ENCODE measurements at places on chromosomes 2 and 18.

- no peak for DNase-seq
Measured at GRCh38 chr18:10739152-10739551, 213.3 kb downstream of the NAPG start.

DNA sequence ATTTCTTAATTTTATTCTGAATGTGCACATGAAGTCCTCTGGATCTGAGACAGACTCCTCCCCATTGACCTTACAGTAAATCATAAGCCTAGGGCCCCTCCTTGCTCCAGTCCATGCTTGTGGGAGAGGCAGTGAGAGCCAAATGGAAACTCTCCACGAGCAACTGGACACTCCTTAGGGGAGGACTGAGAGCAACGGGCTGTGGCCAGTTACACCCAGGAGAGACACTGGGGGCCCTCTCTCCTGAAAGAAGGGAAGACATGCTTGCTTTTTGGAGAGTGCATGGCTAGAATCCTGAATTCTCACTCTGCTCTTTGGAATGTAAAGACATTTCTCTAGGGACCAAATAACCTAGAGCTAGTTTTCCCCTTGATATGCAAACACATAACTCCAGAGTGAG lies 49.0 kb upstream of the BIN1 start:
- no peak for DNase-seq

GRCh38 chr2:190794790-190795189 lies 85.8 kb upstream of the GLS start:
- DNase-seq: no peak

GRCh38 chr2:97660044-97660774 lies 3.6 kb downstream of the ACTR1B start:
- DNase-seq: no peak

- DNase-seq: no peak
Measured at GRCh38 chr18:11072632-11073031, 76.7 kb downstream of the PIEZO2 start.

- no peak for DNase-seq
Measured at GRCh38 chr2:25230198-25230947, 62.0 kb upstream of the POMC start.

GRCh38 chr18:28863396-28863795 lies 686.5 kb upstream of the CDH2 start:
- DNase-seq: no peak

GRCh38 chr2:222652491-222653255 lies 3.2 kb downstream of the FARSB start:
- DNase-seq: no peak

- no peak for DNase-seq
Measured at GRCh38 chr2:18597618-18598017, 8.2 kb upstream of the NT5C1B start.

DNA sequence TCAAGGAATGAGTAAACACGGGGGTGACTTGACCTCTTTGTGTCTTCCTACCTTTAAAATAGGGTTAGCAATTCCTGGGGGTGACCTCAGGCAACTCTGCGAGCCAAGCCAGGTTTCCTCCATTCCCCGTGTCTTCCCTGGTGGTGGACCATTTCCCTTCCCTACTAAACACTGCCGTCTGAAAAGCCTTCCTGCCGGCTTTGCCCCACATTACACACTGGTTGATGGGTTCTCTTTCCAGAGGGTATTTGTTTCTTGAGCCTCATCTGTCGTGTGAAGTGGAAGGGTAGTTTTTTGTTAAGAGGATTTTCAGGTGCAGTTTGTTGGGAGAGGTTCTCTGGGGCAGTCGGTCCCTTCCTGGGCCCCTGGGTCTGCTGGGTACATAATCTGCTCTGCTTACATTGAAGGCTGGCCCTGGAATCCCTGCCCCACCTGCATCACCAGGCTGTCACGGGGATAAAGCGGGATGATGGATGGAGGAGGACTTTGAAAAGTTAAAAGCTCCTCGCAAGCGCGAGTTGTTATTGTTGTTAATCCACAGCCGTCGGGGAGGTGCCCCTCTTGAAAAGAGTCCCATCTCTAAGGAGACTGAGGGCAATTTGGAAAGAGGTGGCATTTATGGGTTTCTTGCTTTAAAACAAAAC lies 175.4 kb upstream of the SPRED2 start:
- DNase-seq: no peak

GRCh38 chr18:23037646-23038045 lies 97.6 kb upstream of the CABLES1 start:
- no peak for DNase-seq

DNA sequence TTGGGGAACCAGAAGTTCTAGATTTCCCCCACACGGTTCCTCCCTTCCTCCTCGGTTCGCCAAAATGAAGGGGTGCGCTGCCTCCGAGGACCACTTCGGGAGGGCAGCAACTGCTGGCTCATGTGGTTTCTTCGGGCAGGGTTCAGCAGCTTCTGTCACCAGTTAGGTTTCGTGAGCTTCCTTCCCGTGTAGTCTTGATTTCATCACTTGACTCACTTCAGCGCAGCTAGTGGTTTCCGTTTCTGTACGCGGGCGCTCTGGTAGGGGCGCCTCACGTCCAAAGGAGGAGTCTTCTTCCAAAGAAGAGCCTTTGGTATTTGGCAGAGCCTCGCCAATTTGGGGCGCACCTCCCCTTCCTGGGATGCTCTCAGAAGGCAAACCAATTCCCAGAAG lies 485 bp upstream of the GALNT3 start:
- DNase-seq: no peak

- DNase-seq: no peak
Measured at GRCh38 chr2:33130054-33130447, 183.3 kb downstream of the LTBP1 start.

DNA sequence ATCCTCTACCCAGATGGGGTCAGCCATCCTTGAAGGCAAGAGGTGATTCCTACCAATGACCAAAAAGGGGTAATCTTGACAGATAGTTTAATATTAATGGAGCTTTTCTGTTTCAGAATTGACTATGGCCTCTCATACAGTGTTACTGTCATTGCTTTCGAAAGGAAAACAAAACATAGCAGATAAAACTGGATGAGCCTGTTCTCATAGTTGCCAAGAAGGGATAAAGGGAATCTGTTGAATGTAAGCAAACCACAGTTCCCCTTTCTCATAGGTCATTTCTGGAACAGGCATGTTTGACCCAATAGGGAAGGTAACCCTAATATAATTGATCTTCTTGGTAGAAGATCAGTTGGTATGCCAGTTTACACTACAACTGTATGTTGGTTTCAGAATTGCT lies 1.6 kb downstream of the RAB27B start:
- no peak for DNase-seq

Data from cortex of kidney (tissue), 1 donor.